ENCODE measurements at places on chromosomes 3 and 15.
A peak's percentile ranks its signal among the peaks of the same experiment; 100 is the strongest.

DNA sequence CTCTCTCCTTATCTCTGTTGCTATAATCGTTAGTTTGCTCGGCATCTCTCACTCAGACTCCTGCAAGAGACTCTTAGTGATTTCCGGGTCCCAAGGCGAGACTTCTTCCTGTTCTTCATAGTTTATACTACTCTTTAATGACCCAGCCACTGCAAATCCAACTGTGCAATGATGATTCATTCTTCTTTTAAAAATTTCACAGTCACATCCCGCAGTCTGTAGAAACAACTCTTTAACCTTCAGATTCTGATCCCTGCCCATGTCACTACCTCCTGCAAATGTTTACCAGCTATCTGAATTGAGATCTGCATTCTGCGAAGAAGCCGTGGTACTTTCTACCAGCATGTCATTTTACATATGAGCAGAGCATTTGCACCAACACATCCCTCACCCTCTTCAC lies 2.8 kb upstream of the VGLL3 start:
- DNase-seq = no peak

GRCh38 chr3:113697500-113698090 lies 1.2 kb upstream of the USF3 start:
- DNase-seq = no peak

DNA sequence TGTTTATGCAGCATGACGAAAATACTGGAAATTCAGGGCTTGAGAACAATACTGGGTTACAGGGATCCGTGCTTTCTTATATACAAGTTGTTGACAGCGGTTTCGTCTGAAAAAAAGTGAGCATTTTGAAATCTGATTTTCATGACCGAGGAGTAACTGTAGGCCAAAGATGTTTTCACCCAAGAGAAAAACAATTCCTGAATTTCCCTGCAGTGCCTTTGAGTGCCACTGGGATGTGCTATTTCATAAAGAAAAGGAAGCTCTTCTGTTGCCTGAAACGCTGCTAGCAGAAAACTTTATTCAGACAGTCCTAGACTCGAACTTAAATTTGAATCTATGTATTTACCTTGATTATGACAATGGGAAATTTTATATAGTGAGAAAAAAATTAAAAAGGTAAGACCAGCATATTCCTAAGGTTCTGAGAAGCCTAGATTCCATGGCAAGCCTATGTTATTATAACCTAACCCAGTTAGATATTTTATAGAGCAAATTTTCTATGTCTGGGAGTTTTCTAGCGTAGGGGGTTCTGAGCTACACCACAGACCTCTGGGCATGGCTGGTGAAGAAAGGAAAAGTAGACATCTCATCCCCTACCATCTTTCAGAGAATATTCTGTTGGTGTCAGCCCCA lies 30.2 kb downstream of the KCNAB1 start:
- peak; percentile 15 for DNase-seq

DNA sequence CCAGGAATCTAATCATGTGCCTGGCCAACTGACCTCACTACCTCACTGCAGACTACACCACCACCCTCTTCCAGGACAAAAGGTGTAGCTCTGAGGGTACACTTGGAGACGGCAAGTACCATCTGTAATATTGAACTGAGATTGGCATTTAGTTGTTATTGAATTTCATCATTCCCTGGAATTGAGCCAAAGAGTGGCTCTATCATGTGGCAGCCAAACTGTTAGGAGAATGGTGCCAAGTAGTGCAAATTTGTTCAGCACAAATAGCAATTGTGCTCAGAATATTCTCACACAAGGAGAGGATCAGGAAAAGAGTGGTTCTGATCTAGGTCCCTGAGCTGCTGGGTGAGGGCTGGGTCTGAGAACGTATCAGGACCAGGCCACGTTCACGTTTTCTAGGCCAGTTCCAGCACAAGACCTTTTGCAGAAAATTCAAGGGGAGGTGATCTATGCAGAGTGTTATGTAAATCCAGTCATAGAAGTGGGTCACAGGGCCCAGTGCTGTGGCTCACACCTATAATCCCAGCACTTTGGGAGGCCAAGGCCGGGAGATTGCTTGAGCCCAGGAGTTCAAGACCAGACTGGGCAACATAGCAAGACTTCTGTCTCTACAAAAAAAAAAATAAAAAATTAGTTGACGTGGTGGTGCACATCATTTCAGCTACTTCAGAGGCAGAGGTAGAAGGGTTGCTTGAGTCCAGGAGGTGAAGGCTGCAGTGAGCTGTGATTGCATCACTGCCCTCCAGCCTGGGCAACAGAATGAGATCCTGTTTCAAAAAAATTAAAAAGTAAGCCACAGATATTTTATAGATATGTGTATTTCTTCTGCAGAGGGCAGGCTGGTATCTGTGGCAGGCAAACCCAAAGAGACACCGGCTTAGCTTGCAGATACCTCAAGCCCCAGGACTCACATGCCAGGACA lies 31.9 kb upstream of the CFAP161 start:
- no peak for DNase-seq

DNA sequence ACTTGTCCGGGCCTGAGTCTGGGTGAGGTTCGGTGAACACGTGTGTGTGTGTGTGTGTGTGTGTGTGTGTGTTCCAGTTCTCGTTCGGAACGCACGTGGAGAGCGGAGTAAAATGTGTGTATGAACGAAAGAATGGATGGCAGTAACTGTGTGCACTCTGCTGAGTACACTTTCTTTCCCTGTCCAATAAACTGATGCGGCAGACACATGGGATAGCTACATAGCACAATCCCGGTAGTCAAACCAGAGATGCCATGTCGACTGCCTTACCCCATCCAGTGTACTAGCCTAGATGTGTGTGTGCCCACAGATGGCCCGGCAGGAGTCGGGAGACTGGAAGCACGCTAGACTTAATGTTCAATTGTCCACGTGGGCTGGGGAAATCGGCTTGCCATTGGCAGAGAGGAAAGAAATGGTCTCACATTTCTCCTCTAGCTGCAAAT lies 507 bp upstream of the GOLIM4 start:
- DNase-seq = no peak

DNA sequence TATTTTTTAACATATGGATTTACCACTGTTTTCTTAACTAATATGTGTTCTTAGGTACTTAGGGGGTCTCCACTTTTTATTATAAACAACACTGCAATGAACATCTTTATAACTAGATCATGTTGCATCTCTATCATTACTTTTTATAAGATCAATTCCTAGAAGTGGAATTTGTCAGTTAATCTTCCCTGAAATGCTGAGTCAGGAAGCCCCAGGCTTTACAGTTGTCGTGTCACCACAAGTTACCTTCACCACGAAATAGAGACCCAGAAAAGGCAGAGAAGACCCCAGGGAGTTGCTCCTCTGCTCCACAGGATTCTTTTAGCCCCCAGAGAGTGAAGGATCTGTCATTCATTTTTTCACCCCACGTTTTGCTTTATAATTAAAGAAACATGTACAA lies 34.5 kb upstream of the ERC2 start:
- DNase-seq = no peak

DNA sequence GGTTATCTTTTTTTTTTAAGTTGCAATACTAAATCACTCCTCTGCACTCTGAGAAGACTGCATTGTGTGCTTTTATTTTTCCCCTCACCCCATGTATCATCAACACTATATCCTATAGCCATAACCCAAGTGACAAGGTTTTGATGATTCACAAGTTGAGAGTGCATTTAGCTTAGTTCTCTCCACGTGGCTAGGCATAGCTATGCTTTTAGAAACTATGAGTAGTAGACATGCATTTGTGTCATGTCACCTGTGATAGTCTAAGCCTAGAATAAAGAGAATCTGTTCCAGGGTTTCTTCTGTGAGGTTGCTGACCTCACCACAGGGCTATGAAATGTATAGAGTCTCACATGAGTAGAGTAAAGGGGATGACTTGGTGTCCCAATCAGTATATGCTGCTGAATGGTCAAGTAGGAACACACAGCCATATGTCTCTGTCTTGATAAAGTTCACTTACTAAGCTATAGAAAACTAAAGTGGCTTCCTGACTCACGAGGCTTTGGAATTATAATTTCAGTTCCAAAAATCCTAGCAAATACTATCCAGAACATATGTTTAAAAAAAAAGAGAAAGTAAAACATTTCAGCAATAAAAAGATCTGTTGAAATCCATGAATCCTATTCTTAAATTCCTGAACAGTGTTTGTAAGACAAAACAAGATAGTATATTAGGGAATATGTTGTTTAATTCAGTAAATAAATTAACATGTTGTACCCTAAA lies 206.3 kb downstream of the LSAMP start:
- DNase-seq = no peak

GRCh38 chr3:1288805-1289494 lies 196.1 kb downstream of the CNTN6 start:
- DNase-seq = no peak

DNA sequence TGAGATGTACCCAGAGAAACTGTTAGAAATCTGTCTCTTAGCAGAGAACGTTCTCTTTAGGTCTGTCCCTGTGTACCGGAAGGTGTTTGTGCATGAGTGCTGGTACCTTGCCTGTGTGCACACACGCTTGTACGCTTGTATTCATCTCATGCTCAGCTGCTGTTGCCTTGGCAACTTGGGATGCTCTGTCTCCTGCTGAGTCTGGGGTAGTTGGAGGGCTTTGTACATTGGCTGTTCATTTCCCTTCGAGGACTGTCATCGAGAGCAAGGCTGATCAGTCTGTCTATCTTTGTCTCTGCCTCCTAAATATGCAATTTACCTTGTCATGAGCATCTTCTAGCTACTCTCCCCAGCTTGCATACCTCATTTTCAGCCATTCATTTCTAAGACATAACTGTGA lies 147.2 kb downstream of the SLCO3A1 start:
- no peak for DNase-seq

- DNase-seq = no peak
Observed at GRCh38 chr3:133532951-133533350, 40.5 kb upstream of the CDV3 start.

GRCh38 chr3:81502236-81502635 lies 259.2 kb downstream of the GBE1 start:
- no peak for DNase-seq

- DNase-seq = no peak
Observed at GRCh38 chr3:32395496-32395895, 3.8 kb downstream of the CMTM7 start.

- DNase-seq = no peak
Observed at GRCh38 chr3:168455814-168456213, 360.1 kb upstream of the GOLIM4 start.

Measured in stimulated activated CD4-positive, alpha-beta T cell treated with anti-CD3 and anti-CD28 coated beads, Interleukin-2, amount 100 ng/mL, for 48 hours (primary cell).